Activated CD8-positive, alpha-beta memory T cell treated with anti-CD3 and anti-CD28 coated beads for 1 hour (primary cell): ENCODE measurements at places on chromosomes 13 and 19.

- no peak for DNase-seq
These were observed 2.4 kb downstream of the PDX1 start for GRCh38 chr13:27921961-27922882.

DNA sequence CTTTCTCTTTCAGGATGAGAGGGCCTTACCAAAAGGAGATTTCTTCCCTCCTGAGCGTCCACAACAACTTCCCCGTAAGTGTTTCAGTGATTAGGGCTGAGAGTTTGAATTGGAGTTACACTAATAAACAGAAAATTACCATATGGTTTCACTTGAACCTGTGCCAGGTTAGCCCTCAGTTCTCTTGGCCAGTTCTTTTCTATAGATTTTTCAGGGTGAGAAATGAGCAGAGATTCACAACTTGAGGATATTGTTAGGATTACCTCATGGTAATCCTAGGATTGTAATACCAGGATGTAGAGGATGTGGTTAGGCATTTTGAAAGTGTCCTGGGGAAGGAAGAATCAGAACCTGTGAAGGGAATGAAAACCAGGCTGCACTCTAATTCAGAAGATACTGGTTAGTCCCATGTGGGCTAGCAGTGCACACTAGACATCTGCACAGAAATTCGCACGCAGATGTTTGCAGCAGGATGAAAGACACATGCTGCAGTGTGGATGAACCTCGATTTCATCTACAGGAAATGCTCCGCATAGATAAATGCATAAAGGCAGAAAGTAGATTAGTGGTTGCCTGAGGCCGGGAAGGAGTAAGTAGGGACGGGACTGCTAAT, 24.1 kb downstream of the HNRNPM start:
- no peak for DNase-seq

GRCh38 chr13:47437406-47437805, 540.6 kb upstream of the HTR2A start:
- DNase-seq = no peak

GRCh38 chr13:108176685-108177274, 38.6 kb downstream of the LIG4 start:
- DNase-seq = peak; percentile 23

GRCh38 chr13:44274771-44275205, 98.8 kb upstream of the SERP2 start:
- no peak for DNase-seq

DNA sequence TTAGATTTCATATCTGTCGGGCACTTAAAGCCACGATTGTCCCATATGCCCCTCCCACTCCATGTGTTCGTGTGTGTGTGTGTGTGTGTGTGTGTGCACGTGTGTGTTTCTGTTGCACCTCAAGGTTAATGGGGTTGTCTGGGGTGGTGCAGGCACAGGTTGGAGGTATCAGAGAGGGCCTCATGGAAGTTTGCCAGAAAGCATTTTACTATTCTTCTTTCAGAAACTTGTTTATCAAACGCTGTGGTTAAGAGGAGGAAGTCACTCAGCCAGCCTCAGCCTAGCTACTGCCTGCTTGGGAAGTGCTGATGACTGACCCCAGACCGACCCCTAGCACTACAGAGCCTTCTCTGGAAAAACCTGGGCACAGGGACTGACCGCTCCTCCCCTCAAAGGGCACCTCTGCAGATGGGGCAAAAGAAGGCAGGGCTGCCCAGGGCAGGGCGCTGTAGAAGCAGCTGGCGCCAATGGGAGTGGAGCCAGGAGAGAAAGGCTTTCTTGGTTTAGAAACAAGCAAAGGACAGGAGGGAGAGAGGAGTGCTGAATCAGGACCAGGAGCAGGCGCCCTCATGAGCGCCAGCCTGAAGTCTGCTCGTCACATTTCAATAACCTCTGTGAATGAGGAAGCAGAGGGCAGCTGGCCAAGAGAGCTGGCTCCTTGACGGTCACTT, 3.9 kb downstream of the SIAH3 start:
- DNase-seq = no peak

DNA sequence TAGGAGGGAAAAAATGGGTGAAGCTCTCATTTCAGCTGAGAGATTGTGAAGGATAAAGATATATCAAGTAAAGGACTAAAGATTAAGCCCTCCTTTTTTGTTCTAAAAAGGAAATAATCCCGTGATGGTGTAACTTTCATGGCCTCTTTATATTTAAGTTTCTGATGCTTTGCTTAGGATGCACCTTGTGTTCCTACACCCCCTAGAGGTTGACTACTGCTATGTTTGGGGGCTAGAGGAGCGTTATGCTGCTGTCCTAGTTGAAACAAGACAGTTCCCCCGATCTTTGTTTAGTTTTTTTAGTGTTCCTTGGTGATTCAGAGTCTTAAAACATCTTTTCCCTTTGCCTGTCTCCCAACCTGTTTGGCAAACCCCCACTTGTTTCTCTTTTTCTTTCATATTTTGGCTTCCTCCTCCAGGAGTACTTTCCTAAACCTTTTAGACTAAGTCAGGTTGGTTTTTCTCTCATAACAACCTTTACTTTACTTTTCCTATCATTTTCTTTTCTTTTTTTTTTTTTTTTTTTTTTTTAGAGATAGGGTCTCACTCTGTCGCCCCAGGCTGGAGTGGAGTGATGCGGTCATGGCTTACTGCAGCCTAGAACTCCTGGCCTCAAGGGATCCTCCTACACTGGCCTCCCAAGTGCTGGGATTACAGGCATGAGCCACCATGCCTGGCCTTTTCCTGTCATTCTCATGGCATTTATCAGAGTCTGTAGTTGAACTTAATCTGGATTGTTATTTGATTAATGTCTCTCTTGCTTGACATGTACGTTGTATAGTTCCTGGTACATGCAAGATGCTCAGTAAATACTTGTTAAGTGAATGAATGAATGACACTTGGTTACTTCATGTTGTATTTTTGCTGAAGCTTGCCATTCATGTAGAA, 2.8 kb downstream of the UBA2 start:
- DNase-seq = no peak

GRCh38 chr19:49579193-49579592, 1.2 kb downstream of the NOSIP start:
- no peak for DNase-seq

DNA sequence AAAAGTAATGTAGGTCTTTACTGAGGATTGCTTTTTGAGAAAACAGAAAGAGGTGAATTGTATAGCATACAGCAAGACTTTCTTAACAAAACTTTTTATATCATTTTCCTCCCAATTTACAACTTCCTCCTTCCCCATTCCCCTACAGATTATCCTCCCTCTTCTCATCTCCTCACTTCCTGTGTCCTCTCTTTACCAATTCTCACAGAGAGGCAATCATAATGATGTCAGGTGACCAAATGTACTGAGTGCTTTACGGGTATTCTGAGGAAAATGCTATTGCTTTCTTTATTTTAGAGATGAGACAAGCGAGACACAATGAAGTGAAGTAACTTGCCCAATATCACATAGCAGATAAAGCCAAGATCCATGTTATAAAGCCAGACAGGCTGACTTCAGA, 1.7 kb upstream of the MTMR6 start:
- no peak for DNase-seq

DNA sequence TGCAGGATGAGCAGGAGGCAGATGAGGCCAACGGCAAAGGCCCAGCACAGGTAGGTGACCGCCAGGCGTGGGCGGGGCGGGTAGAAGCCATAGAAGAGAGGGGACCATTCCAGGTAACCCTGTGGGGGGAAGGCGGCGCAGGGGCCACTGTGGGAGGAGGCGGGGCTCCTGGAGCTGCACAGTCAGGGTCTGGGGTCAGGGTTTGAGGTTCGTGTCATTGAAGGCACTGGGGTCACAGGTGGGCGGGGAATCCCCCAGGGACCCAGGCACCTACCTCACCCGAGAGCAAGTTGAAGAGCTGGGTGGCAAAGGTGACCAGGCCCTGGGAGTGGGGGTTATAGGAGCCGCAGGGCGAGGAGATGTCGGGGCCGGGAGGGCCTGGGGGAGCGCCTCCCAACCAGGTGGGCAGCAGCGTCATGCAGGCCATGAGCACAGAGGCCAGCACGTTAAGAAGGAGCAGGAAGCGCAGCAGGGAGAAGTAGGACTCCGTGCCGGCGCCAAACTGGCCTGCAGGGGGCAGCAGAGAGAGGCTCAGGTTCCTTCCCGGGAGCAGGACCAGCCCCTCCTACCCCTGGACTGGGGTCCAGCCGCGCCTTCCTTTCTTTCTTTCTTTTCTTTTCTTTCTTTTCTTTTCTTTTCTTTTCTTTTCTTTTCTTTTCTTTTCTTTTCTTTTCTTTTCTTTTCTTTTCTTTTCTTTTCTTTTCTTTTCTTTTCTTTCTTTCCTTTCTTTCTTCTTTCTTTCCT, 4.6 kb downstream of the TMC4 start:
- peak; percentile 89 for DNase-seq

- no peak for DNase-seq
These were observed 180.4 kb downstream of the DNAJC15 start for GRCh38 chr13:43203781-43204180.

DNA sequence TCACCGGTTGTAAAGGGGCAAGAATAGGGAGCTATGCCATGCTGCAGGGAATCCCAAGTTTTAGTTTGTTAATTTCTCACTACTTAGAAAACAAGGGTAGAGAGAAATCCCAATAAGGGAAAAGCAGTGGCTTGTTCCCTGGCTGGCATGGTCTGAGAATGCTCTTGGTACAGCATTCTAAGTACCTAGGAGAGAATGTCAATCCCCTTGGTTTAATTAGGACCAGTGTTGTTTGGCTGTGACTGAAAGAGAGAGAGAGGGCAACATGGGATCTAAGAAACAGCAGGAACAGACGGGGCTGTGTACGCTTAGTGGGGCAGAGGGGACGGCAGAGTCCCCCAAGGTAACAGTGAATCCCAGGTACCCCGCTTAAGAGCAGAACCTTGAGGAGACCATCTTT, 228.8 kb downstream of the PCDH9 start:
- DNase-seq = no peak

DNA sequence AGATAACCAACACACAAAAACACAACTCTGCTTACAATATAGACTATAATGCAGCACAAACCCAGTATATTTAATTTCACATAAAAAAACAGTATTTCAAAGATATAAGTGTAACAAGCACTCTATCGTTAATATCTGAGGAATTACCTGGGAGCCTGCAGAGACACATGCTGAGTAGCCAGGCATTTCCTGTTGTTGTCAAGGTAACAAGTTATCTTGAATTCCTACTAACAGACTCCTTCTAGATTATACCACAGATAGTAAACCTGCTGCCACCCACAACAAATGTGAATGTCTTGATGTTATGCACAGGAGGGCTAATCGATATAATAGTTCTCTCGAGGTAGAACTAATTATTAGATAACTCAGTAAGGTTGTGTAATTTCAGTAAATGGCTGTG, 826.0 kb upstream of the PRR20A start:
- DNase-seq = no peak

DNA sequence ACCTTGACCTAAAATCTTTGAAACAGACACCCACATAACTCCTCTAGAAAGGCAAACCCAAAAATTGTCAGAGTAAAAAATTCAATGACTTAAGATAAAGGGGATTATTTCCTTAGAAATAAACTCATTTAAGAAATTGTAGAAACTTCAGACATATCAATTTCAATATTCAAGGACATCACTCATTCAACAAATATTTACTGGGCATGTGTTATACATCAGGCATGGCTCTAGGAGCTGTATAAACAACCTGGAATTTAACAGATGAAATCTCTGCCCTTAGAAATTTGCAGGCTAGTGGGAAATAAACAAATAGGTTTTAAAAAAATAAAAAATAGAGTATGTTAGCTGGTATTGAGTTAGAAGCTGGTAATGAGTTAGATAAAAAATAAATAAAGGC, 84.0 kb upstream of the LSM14A start:
- DNase-seq = no peak

- peak; percentile 14 for DNase-seq
These were observed 1.1 kb downstream of the RPL36 start for GRCh38 chr19:5690955-5691821.

DNA sequence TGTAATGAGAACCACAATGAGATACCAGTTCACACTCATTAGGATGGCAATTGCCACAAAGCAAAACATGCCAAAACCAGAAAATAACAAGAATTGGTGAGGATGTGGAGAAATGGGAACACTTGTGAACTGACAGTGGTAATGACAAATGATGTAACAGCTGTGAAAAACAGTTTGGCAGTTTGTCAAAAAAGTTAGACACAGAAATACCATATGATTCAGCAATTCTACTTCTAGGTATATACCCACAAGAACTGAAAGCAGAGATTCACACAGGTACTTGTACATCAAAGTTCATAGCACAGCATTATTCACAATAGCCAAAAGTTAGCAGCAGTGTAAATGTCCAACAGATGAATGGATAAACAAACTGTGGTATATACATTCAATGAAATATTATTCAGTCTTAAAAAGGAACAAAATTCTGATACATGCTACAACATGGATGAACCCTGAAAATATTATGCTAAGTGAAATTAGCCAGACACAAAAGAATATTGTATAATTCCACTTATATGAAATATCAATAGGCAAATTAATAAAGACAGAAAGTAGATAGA, 96.5 kb downstream of the UGGT2 start:
- no peak for DNase-seq

DNA sequence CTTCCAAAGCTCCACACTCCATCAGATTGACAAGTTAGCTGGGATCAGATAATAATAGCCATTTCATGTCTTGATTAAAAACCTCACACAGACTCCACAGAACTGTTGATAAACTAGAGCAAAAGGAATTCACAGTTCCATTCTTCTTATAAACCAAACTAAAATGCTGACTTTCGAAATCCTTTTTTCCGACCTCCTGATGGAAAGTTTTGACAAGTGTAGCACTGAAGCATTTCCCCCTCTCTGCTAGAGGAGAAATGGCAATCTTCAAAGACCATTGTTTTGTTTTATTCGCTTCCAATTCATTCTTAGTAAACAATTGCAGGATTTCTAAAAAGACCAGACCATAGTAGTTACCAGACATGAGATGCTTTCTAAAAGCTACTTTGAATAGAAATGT, 58.8 kb downstream of the COL4A2 start:
- no peak for DNase-seq

- no peak for DNase-seq
These were observed 37.3 kb downstream of the KLF2 start for GRCh38 chr19:16361926-16362325.

- DNase-seq = no peak
These were observed 1863.5 kb upstream of the PCDH20 start for GRCh38 chr13:63279136-63279535.

GRCh38 chr19:18910801-18911436, 8.3 kb downstream of the COPE start:
- DNase-seq = no peak

- DNase-seq = no peak
These were observed 1.2 kb upstream of the FBXL3 start for GRCh38 chr13:77028202-77028601.

- DNase-seq = no peak
These were observed 2546.0 kb downstream of the PCDH9 start for GRCh38 chr13:64684108-64684507.

DNA sequence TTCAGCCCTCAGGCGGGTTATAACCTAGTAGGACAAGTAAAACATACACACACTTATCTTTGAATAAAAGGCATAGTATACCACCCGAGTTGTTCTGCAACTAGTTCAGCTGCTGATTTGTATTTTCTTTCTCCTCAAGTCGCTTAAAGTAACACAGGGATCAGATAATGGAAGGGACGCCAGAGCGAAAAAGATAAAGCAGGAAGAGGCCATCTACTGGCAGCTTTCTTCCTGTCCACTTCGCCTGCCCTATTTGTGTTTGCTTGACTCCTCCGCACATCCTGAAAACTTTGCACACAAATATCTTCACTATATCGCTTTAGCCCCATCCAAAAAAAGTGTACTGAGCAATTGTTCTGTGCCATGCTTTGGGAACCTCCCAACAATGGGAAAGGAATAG, 238.0 kb upstream of the SOX21 start:
- DNase-seq = no peak

GRCh38 chr13:110426735-110427134, 119.7 kb downstream of the COL4A2 start:
- DNase-seq = no peak
